ENCODE measurements at places on chromosomes 2 and 18.
A peak's percentile ranks its signal among the peaks of the same experiment; 100 is the strongest.

DNA sequence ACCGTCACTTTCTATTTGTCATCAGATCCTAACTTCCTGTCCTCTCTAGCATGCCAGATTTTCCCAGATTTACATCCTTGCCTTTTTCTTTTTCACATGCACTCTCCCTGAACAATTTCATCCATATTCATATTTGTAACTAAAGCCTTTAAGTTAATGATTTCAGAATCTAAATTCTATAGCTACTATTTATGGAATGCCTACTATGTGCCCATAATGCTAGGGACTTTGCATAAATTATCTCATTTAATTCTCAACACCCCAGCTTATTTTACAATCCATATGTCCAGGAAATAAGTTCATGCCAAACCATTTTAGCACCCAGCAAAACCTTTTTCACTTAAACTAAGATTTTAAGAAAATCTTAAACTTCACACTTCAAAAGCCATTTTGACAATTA, 531.9 kb downstream of the NUP35 start:
- no peak for DNase-seq

- peak; percentile 65 for DNase-seq
Measured at GRCh38 chr2:217622205-217623060, 380.4 kb downstream of the TNS1 start.

- DNase-seq, result no peak
Measured at GRCh38 chr2:120307482-120307881, 38.5 kb upstream of the INHBB start.

DNA sequence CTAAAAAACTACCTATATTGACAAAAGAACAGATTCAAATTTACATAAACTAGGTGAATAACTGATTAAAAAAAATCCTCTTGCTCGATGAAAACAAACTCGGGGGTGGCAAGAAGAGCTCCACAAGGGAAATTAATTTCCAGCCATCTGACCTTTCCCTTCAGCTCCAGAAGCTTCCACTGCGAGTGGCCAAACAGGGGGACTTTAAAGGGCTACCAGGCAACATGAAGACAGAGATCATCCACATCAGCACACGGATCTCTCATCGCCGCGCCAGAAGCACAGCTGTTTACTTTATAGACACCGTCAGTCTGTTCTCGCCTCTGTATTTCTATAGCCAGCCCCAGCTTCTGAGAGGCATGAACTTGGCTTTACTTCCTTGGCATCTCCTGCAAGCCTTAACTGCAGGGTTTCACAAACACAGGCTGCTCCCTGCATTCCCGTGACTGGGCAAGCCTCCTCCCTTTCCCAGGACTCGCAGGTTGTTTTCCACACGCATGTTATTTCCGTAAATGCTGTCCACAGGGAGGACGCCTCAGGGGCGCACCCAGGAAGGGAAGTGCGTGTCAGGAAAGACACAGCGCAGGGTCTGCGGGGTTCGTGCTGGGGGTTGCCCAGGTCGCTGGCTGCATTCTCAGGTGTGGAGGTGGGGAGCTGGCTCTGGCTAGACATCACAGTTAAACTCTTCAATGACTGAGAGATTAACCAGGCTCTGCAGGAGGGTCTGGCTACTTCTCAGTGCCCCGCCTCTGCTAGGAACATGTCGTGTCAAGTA, 85.0 kb downstream of the USP40 start:
- DNase-seq, result peak; percentile 64

- no peak for DNase-seq
Measured at GRCh38 chr2:47194410-47194809, 39.3 kb upstream of the STPG4 start.

- no peak for DNase-seq
Measured at GRCh38 chr18:52577795-52578194, 237.8 kb downstream of the DCC start.

GRCh38 chr2:161166538-161167409, 6.5 kb downstream of the TANK start:
- DNase-seq, result no peak

Data from MG63 (cell line).